ENCODE measurements at places on chromosomes 16 and 17.

- DNase-seq, result no peak
These were observed 12.2 kb downstream of the PMFBP1 start for GRCh38 chr16:72159801-72160200.

GRCh38 chr16:15642557-15643047 is 352 bp downstream of the MARF1 start:
- DNase-seq, result no peak

GRCh38 chr17:82793974-82794630 is 42.2 kb downstream of the TBCD start:
- no peak for DNase-seq

DNA sequence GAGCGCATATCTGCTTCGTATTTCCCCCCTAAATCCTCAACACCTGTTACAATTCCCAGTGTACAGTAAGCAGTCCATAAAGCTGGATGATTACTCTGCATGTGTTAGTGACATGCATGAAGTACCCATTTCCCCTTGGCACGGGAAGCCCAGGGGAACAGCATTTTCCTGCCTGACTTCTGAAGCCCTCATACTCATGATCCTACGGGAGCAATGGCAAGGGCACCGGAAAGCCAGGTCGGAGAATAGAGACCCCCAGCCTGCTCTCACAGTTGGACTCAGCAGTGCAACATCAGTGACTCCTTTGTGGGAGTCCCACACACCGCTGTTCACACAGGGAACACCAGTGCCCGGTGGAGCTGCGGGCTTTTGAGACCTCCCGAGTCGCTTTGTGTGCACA is 336.9 kb downstream of the CDH13 start:
- DNase-seq, result no peak
